ENCODE measurements at places on chromosomes 12 and 14. TPM values are rescaled to one million over a fixed set of nuclear protein-coding genes. Genes with fewer than 3 reads are reported as not detected.

PRIM1 gene
- 3.3 TPM for total RNA-seq

DIO2 gene
- 7.8 TPM for total RNA-seq

KRT82 gene
- total RNA-seq: not detected

MUCL1 gene
- total RNA-seq: not detected

MARCHF9 gene
- 11.3 TPM for total RNA-seq

HOXC10 gene
- total RNA-seq: not detected

LYSET gene
- 10.5 TPM for total RNA-seq

DNAJC22 gene
- not detected for total RNA-seq

MSI1 gene
- 5.3 TPM for total RNA-seq

TMTC1 gene
- total RNA-seq: 30.1 TPM

LAG3 gene
- not detected for total RNA-seq

ZNF641 gene
- 14.6 TPM for total RNA-seq

ABCB9 gene
- total RNA-seq: 4.6 TPM

GYS2 gene
- total RNA-seq: not detected

C3AR1 gene
- total RNA-seq: 4.4 TPM

Measured in heart left ventricle (tissue), 16 donors.